ENCODE measurements at places on chromosomes 12 and 14.
A peak's percentile ranks its signal among the peaks of the same experiment; 100 is the strongest.

GRCh38 chr14:74426202-74426582 lies at the start of gene SYNDIG1L:
Gene SYNDIG1L, minus strand, starts transcription at chr14:74426210. Its CDS starts 16,466 bp downstream, at chr14:74409744.
- no peak for DNase-seq

DNA sequence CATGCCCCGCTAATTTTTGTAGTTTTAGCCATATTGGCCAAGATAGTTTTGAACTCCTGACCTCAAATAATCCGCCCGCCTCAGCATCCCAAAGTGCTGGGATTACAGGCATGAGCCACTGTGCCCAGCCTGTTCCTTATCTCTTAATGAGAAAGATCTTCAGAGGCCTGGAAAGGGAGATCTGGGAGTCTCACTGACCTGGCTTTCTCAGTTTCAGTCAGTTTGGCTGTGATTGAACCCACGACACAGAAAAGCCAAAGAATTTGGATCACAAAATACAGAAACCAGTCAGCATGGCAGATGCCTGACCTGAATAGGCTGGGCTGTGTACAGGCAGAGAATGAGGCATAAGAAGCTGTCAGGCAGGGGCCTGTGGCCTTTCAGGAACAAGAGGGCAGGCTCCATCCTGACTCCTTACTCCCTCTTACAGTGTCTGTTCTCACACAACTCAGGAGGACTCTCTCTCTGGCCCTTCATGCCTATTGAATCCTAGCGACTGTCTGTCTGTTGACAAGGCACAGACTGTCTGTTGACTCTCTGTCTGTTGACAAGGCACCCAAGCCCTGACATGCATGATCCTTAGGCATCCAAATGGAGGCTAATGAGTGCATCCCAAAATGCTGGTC lies 366.5 kb upstream of the CCDC196 start:
- no peak for DNase-seq

- DNase-seq: peak; percentile 9
These were observed 84.3 kb upstream of the DIO3 start for GRCh38 chr14:101476916-101477553.

DNA sequence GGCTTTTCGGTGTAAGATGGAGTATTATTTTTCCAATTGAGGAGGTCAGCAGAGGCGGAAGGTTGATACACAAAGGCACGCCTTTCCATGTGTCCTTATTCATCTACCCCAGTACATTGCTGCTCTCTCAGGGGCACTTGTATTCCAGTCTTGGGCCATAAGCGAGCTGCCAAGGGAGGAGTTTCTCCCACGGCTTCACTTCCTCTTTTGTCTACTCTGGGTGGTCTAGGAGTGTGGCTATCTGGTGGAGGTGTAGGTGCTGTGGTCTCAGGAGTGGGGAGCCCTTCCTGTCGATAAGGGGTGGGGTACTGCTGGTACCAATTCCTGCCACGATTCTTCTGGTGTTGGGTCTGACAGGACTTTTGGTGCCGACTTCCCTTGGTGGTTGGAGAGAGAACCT lies 73.4 kb downstream of the GAS2L3 start:
- DNase-seq: no peak

- DNase-seq: peak; percentile 66
These were observed 445.6 kb upstream of the MIS18BP1 start for GRCh38 chr14:45698462-45699134.

- no peak for DNase-seq
These were observed 30.2 kb upstream of the EVL start for GRCh38 chr14:100034961-100035500.

DNA sequence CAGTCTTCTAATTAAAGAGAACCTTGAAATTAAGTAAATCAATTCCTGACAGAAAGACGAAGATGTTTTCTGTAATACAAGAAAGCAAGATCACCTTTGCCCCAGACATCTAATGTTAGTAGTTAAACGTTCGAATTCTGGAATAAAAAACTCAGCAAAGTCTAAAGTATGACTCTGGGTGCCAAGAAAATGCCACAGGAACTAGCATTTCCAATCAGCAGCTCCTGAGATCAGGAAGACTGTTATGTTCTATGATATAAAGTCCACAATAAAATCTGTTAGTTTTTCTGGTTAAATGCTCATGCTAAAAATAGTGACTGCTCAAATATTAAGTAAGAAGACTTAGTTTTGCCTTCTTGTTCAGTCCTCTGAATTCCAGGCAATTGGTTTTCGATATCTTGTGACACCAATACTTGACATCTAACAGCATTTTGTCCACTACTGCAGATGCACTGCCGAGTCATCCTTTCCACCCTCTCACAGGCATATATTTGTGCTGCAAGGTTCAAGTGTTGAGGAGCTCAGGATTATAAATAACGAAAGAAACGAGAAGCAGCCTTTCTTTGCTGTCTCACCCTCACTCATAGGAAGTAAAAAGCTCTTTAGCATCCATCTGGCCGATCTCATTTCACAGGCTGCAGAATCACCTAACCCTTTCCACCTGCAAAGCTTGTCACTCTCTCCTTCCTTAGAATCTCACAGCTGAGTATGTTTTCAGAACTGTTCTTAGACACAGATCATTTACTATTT lies 32.0 kb downstream of the SSH1 start:
- no peak for DNase-seq

GRCh38 chr14:33532553-33532952 lies 418.3 kb downstream of the EGLN3 start:
- DNase-seq: no peak

DNA sequence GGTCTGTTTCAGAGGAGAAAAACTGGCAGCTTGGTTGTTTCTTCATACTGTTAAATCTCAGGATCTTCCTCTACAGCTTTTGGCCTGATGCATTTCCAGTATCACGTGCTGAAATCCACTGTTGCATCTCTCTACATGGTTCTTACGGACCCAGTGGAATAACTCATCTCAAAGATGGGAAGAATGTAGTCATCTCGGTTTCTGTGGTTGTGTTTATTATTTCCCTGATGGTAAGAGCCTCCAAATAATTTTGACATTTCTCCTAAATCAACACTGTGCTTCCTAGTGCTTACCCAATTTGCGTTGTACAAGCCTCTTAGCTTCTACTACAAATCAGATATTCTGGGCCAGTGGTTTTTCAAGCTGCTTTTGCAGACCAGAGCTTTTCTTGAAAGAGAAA lies 812.8 kb downstream of the C12orf50 start:
- no peak for DNase-seq

Measured in NCI-H1105 treated with DMSO at 0.1 percent for 48 hours (cell line).